ENCODE measurements at places on chromosomes 1 and 21.
A peak's percentile ranks its signal among the peaks of the same experiment; 100 is the strongest.

DNA sequence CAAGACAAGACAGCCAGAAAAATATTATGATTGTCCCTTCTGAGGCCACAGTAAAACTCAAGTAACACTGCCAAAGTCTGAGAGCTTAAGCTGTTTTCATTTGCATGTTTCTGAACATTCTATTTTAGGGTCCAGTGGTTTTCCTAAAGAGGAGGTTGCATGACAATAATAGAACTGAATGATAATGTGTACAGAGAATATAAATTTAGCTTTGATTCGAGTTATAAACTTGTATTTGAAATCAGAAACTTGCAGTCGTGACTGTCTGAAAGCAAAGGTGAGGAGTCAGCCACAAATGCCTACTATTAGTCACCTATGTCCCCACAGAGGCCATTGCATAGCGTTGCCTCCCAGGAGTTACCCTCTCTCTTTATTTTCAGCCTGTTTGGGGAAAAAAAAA, 363.1 kb upstream of the ADGRL2 start:
- no peak for DNase-seq

GRCh38 chr1:23214640-23215039, 2.7 kb downstream of the HTR1D start:
- no peak for DNase-seq

- no peak for DNase-seq
Observed at GRCh38 chr1:40825435-40825788, 36.8 kb downstream of the CITED4 start.

DNA sequence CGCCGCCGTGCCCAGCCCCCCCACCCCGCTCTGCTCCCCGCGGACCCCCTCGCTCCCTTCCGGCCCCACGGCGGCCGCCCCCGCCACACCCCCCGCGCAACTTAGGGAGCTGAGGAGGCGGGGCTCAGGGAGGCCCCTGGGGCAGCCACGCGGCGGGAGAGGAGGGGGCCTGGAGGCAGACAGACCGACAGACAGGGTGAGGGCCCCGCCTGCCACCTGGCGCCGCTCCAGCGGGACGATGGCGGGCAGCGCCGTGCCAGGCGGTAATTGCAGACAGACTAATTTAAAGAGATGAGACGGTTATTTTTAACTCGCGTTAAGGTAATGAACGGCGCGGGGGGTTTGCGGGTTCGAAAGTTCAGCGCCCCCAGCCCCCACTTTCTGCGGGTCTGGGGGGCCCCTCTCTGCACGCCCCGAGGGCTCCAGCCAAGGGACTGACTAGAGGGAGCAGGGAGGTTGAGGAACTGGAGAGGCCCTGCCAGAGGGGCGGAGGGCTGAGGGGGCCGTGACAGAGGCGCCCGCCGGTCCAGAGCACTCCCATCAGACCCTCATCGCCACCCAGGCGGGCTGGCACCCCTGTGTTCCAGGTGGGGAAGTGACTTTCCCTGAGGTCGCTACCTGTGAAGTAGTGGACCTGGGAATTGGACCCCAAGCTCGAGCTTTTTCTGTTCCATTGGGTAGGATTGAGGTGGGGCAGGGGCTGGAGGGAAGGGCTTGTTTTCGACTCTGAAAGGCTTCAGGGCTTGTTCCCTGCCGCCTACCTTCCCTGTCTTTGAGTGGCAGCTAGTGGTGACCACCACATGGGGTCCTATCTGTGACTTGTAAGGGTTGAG, 5.4 kb downstream of the FOXO6 start:
- DNase-seq: no peak

GRCh38 chr1:165207853-165208515, 148.5 kb downstream of the LMX1A start:
- DNase-seq: no peak

DNA sequence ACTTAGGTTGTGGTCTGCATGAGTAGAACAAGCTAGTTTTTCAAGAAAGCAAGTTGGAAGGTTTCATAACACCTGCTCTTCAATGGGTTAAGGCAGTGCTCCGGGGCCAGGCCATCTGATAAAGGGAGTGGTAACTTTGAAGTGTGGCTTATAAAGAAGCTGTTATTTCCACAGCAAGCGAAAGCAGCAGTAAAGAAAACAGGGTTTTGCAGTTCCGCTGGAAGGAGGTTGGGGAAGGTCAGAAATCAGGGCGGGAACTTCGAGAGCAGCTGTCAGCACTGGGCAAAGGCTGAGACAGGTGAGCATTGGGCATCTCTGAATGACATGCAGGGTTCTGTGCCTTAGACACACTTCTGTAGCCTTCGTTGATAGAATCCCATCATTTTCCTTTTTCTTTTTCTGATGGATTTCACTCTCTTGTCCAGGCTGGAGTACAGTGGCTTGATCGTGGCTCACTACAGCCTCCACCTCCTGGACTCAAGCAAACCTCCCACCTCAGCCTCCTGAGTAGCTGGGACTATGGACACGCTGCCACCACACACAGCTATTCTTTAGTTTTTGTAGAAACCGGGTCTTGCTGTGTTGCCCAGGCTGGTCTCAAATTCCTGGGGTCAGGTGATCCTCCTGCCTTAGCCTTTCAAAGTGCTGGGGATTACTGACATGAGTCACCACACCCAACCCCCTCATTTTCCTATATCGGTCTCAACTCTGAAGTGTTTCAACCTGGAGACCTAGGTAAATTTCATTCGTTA, 20.5 kb downstream of the TMEM51 start:
- no peak for DNase-seq

- no peak for DNase-seq
Observed at GRCh38 chr1:16204634-16205333, 7.7 kb downstream of the ARHGEF19 start.

DNA sequence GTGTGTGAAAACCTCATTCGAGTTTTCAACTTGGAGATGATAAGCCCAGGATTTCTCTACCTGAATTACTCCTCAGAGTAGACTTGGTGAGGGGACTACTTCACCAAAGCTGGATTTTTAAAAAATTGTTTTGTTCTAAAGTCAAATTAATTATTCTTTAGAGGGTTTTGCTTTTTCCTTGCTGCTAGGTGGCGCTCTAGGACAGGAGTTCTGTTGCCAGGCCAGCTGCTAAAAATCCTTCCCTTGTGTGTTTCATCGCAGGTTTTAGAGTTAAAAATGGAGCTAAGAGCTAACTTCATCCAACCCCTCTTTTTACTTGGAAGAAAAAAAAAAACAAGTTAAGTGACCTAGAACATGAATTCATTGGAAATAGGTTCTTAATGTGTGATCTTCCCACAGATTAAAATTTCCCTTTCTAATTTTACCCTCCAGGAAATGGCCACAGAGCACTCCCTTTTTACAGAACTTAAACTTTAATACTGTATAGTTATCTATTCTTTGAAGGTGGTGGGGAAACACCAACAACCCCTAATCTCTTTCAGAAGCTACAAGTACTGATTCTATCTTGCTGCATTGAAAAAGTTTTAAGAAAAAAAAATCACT, 36.7 kb upstream of the FAM163A start:
- DNase-seq: peak; percentile 39

GRCh38 chr1:225713281-225713680, 60.4 kb upstream of the ENAH start:
- no peak for DNase-seq

DNA sequence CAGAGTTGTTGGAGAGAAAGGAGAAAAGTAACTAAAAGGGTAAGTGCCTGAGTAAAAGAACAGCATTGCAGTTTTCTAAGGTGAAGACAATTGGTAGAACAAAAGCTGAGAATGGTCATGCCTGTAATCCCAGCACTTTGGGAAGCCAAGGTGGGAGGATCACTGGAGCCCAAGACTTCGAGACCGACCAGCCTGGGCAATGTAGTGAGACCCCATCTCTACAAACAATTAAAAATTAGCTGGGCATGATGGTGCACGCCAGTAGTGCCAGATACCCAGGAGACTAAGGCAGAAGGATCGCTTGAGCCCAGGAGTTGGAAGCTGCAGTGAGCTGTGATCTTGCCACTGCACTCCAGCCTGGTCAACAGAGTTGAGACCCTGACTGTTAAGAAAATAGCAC, 15.2 kb upstream of the PGD start:
- no peak for DNase-seq

DNA sequence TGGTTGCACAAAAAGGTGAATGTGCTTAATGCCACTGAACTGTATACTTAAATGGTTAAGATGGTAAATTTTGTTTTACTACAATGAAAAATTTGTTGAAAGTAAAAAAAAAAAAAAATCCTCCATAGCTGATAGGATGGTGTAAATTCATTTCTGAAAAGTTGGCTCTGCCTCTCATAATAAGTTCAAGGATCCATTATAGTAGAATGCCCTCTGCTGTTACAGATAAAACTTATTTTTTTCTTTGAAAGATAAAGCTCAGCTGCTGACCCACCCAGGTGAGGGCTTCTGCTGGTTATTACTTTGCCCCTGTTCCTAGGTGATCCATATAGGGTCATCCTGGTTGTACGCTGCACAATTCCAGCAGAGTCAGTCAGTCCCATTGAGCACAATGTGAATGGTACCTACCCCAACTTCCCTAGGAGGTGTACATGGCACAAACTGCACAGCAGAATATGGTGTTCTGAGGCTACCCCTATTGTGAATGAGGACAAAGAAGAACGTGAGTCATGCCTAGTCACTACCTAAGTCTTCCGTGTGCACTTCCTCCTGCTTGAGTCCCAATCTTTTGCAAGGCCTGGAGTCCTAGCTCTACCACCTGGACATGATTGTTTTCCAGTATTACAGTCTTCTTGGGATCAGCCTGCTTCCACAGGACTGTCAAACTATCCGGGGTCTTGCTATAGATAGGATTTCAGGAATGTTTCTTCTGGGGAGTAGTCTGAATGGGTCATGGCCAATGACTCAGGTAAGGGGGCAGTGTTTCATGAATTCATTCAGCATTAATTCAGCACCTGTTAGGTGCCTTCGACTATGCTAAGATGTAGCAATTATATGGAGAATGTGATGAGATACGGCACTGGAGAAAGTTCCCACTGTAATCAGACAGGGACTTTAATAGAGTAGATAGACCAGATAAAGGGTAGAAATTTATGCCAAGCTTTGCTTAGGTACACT, 20.8 kb upstream of the CD5L start:
- DNase-seq: no peak

DNA sequence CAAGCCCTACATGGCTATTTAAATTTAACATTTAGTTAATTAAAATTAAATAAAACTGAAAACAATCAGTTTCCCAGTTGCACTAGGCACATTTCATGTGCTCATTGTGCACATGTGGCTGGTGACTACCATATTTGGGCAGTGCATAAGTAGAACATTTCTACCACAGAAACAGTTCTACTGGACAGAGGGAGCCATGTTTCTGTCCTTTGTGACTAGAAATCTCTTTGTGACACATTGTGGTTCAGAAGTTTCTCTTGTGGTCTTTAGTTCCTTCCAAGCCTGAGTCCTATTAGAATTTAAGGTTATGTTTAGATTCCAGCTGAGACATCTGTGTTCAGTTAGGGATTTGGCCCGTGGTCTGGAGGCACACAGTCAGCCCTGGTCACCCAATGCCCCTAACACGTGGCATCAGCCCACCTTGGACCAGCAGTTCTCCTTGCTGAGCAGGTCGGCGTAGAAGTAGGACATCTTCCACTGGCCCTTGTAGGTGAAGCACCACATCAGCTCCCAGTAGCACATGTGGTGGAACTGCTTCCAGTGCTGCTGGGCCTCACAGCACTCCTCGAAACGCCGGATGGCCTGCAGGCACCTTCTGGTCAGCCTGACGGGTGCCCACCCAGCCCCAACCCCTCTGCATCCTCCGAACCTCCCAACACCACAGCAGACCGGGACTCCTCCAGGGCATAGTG, 29.1 kb downstream of the TTC39A start:
- DNase-seq: no peak

- DNase-seq: no peak
Observed at GRCh38 chr1:159974350-159974965, 20.4 kb upstream of the SLAMF9 start.

GRCh38 chr1:85027242-85027983, 20.9 kb downstream of the MCOLN3 start:
- no peak for DNase-seq

DNA sequence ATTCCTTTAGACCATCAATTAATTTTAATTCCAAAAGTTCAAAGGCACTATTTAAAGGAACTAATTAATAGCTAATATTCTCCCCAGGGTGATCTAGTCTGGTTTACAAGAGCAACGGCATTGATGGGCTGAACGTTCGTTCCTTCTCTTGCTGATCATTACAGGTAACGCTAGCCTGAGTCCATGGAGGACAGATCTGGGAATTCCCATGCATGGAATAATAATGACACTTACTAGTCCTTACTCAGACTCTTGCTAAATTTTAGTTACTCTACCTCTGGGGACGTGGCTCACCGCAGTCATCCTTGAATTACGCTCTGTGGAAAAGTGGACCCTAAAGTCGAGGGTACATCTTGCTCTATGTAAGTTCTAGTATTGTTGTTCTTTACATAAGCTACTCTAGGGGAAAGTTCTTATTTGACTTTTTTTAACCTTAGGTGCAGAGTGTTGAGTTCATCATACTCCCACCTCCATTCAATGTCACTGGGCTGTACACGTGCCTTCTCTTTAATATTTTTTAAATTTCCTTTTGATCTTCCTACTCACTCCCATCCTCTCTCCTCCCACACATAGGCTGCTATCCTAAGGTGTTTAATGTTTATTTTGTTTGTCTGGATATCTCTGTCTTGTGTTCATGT, 133.9 kb downstream of the ZNF281 start:
- DNase-seq: no peak

DNA sequence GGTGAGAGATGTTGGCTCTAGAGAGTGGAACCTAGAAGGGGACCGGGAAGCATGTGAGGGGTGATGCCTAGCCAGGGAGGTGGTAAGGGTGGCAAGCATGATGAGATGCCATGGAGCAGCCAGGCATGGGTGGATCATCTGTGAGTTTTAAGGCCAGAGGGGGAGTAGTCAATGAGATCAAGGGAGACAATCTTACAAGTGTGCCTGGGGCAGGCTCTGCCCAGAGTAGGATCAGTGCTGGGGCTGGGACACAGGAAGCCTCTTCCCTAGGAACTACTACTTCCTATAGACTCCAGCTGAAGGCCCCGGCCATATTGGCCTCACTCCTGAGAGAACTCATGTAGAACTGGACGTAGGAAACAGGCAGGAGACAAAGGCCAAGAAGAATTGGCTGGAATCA, 192.4 kb upstream of the CSF3R start:
- no peak for DNase-seq

GRCh38 chr1:117366177-117367045, 838 bp upstream of the MAN1A2 start:
- DNase-seq: no peak

DNA sequence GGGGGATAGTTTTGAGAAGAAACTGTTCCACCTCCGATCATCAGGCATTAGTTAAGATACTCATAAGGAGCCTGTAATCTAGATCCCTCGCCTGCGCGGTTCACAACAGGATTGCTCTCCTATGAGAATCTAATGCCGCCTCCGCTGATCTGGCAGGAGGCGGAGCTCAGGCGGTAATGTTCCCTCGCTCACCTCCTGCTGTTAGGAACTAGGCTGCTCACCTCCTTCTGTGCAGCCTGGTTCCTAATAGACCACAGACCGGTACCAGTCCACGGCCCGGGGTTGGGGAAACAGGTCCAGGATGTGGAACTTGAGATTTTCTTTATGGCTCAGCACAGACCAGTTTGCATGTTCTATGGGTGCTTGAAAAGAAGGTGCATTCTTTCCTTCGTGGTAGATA, 27.2 kb upstream of the FAM3B start:
- no peak for DNase-seq
